ENCODE measurements at places on chromosomes 16 and 17.

GRCh38 chr16:50972876-50973275 is 178.2 kb downstream of the SALL1 start:
- no peak for DNase-seq

- DNase-seq, result no peak
Observed at GRCh38 chr16:84071121-84071520, 28.5 kb upstream of the SLC38A8 start.

- no peak for DNase-seq
Observed at GRCh38 chr17:46944931-46945330, 22.0 kb downstream of the GOSR2 start.

DNA sequence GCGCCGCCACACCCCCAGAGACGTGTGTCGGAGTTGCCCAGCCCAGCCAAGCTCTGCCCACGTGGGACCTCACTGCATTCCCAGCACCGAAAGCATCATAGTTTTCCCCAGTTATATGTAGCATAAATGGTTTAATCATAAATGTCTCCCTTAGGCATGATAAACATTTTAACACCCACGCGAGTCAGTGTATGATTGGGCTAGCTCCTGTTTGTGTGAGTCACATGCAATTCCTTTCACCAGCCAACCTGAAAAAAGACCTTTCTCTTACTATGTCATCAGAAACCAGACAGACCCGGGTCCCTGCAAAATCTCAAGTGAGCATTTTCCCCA is 9.2 kb downstream of the TAF1C start:
- DNase-seq, result no peak

- DNase-seq, result no peak
Observed at GRCh38 chr17:74297941-74298340, 23.9 kb downstream of the DNAI2 start.

Measured in T-helper 9 cell (primary cell).